ENCODE measurements at places on chromosomes 11 and 22.

DNA sequence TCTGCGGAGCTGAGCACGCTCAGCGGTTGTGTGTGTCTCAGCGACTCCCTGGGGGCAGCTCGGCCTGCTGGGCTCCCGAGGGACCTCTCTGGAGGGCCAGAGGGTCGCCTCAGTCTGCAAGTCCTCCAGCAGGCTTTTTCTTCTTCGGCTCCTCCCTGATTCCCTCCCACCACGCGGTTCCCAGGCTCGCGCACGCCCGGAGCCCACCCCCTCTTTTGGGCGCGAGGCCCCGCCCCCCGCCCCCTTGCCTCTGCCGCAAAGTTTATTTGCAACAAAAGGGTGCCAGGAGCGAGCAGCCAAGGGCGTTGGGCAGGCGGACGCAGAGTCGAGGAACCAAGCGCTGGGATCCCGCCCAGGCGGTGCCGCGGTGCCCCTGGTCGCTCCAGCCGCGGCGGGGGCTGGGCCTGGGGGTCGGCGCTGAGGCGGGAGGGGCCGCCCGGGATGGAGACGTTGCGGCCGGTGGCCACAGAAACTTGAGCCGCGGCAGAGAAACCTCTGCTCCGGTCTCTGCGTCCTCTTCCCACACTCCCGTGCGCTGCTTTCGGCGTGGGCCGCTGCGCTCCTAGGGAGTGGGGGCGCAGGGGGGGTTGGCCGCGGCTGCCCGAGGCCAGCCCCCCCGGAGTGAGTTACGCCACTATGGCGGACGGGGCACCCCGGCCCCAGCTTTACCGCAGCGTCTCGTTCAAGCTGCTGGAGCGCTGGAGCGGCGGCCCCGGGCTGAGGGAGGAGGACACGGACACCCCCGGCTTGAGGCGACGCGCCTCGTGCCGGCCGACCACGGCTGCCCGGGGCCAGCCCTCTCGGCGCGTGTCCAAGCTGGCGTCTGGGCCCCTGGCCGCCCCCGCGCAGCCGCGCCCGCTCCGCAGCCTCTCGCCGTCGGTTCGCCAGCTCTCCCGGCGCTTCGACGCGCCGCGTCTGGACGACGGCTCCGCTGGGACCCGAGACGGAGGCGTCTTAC, at the start of gene ARHGEF17:
Gene ARHGEF17 (plus strand): TSS at position 274 of the 958 bp plus-strand sequence. CDS start 363 bp downstream, at position 637.
- peak; percentile 30 for DNase-seq

GRCh38 chr11:47595029-47595428, 818 bp upstream of the C1QTNF4 start:
- DNase-seq, result no peak

DNA sequence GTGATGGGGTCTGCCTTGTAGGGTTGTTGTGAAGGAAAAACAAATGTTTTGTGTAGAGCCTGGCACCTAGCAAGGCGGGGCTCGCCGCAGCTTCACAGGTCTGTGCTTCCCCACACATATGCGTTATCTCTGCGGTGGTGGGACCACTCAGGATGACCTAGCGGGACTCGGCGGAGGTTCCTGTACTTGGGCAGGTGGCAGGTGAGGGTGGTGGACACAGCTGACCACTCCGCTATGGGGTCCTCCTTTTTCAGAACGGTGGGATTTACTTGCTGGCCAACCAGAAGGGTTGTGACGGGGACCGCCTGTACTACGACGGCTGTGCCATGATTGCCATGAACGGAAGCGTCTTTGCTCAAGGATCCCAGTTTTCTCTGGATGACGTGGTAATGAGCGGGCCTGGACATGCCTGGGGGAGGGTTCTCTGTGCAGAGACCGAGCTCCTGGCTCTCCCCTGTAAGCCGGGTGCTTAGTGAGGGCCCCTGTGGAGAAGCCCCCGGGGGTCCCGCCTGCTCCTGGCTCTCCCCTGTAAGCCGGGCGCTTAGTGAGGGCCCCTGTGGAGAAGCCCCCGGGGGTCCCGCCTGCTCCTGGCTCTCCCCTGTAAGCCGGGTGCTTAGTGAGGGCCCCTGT, 21.3 kb downstream of the NADSYN1 start:
- no peak for DNase-seq

DNA sequence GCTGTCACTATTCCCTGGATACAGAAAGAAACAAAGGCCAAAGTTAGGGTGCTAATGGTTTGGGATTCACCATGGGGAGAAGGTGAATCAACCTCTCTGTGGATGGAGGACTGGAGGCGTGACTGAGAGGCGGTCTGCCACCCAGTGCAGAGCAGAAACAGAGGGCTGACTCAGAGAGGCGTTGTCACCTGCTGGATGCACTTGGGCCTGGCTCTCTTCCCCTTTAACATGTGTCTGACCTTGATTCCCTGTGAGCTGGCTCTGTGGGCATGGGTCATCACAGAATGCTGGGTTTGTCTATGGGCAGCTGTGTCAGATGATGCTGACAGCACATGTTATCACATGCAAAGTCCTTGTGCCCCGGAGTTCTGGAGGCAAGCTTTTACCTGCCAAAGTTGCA, 75.9 kb downstream of the LDLRAD3 start:
- no peak for DNase-seq

DNA sequence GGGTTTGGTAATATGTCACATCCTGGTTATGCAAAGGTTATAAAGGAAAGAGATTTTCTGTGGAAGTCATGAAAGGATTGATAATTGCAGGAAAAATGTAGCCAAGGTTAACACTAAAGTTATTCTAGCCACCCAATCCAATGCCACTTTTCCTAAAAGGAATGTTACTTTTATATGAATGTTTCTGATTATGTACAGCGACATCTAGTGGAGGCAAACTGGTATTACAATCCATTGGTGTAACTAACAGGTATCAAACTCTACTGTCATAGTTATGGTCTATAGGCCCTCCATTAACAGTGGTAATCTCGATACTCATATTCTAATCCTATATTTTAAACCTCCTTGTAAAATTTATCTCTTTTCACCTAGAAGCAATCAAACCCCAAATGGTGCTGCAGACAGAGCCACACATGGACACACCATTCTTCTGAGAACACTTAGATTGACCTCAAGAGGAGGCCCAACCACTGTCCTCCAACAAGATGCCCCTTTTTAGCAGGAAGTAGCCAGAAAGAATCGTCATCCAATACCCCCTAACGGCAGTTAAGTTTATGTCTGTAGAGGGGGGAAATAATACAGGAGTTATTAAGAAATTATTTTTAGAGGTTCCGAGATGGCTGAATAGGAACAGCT, 74.9 kb upstream of the RAG2 start:
- DNase-seq, result no peak

DNA sequence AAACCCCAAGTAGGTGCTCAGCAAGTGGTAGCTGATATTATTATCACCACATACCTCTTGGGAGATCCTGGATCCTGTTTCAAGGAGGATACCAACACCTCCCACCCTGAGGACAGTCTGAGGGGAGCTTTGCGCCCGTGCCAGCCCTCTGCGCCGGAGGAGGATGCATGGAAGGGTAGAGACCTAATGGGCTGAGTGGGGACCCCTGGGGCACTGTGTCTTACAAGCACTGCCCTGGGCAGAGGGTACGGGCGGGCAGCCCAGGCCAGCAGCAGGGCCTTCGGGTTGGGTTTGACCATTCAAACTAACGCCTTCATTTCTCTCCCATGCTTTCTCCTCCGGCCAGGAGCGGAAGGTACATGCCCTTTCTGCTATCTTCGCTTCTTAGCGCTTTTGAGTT, 26.3 kb downstream of the MYBPC3 start:
- DNase-seq, result no peak

DNA sequence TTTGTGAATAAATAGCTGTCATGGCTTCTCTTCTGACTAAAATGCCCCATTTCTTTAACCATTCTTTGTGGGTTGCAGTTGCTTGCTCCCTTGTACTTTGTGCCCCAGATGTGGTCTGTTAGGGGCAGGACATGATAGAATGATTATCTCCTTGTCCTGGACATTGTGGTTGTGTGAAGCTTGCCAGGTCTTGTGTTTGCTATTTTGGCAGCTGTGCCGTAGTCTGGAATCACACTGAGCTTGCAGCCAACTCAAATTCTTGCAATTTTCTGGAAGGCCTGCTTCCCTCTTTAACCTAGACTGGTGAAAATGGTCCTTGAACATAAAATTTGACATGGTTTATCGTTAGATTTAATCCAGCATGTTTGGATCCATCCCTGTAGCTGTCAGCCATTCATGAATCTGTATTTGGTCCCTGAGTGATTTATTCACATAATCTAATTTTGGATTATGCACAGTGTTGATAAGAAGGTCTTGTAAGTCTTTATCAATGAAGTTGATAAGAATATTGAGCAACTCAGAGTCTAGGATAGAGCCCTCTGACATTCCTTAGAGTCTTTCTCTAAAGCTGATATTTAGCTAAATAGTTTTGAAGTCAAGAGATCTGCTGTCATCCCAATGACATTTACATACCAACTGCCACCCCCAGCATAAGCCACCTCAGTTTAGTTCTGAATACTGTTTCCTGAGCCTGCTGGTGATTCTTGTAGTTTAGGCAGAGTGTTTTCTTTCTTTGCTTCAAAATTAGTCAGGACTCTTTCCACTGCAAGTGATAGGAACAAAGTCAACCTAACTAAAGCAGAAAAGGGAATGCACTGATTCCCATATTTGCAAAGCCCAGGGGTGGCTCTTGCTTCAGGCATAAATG, 9.8 kb downstream of the SPON1 start:
- no peak for DNase-seq

- peak; percentile 50 for DNase-seq
These were observed 6.5 kb upstream of the SPON1 start for GRCh38 chr11:13955971-13956421.

DNA sequence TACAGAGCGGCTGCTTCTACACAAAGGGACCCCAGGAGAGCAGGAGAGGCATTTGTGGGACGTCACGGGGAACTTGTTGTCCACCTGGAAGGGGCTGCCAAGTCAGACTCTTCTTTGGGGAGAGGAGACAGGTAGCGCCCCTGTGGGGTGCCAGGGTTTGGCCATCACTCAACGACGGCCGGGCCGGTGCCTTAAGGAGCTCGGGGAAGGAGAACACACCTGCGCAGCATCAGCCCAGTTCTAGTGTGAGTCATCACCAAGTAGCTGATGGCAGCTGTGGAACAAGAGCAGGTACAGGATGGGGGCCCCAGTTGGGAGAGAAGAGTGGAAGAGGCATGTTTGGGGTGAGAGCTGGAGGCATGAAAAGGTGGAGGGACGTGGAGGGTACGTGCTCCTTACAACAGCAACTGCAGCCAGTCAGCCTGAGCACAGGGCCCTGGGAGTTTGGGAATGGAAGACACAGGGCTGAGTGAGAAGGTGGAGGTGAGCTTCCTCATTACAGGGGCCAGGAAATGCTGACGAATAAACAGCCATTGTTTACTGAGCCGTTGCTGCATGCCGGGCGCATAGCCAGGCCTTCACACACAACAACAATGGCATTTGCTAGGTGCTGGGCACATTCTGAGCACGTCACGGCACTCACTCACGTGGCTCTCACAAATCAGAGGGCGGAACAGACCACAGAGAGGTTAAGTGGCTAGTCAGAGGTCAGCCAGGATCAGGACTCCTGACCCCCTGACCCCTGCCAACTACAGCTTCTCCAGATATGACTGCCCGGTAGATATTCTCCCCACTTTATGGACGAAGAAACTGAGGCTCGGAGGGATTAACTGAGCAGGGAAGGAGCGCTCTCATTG, 29.1 kb upstream of the TP53I11 start:
- no peak for DNase-seq

GRCh38 chr11:26782220-26782965, 60.5 kb upstream of the SLC5A12 start:
- DNase-seq, result no peak

GRCh38 chr22:23609983-23610781, 21.9 kb downstream of the DRICH1 start:
- no peak for DNase-seq

- DNase-seq, result no peak
These were observed 22.5 kb upstream of the MAML2 start for GRCh38 chr11:96365493-96365892.

- DNase-seq, result no peak
These were observed 23.0 kb downstream of the NADSYN1 start for GRCh38 chr11:71476031-71476430.

DNA sequence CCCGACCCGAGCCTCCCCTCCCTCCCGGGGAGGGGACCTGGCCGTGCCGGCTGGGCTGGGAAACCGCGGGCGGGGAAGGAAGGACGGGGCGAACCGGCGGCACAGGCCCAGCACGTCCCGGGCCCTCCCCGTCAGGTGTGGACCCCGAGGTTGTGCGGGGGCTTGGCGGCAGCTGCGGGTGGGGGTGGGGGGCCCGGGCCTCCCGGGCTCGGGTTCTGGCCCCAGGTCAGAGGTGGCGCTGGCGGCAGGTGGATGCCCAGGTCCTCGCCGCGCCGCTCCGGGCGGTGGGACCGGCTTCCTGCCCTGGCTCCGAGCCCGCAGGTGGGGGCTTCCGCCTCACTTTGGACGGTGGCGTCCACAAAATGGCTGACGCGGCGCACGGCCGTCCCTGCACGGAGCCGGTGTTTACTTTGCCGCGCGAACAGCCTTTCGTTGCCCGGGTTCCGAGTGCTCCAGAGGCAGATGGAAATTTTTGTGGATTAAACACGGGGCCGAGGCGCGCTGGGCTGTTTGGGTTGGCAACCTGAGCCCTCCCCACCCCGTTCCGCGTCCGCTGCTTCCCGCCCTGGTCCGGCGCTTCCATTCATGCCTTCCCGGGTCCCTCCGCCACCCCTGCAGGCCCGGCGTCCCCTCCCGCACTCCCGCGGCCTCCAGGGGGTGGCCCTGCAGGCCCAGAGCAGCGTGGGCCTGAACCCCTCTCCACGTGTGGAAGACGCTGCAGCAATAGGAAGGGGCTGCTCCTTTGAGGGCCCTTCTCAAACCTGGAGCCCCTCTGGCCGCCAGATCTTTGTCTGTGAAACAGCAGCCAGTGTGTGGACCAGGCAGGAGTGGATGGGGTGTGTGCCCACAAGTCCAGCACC, 92.0 kb upstream of the KCNQ1OT1 start:
- DNase-seq, result no peak

- no peak for DNase-seq
These were observed 112.1 kb upstream of the FGF3 start for GRCh38 chr11:69931060-69931910.

GRCh38 chr22:37797874-37798500, 9.7 kb upstream of the GCAT start:
- DNase-seq, result no peak

GRCh38 chr11:45988921-45989320, 66.5 kb downstream of the LARGE2 start:
- DNase-seq, result no peak

- no peak for DNase-seq
These were observed 5.6 kb downstream of the CCDC82 start for GRCh38 chr11:96384156-96384555.

- DNase-seq, result no peak
These were observed 5.2 kb upstream of the C22orf42 start for GRCh38 chr22:32164075-32164860.

DNA sequence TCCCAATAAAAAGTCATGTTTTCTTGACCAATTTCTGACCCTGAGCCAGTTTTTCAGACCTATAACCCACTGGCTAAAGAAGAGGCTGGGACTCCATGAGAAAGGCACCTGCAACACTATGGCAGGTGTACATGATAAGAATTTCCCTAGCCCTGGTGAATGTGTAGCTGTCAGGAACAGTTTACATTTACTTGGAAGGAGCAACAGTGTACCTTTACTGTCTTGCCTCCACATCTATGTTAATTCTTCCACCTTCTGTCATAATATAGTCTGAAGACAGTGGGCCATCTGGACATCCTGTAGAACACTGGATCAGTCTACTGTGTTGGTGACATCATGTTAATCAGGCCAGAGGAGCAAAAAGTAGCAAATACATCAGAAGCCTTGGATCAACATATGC, 72.1 kb upstream of the CD82 start:
- DNase-seq, result no peak
